Right lung (tissue), 10 donors: ENCODE measurements at places on chromosomes 11 and 22.

GRCh38 chr22:30909306-30909705, 59.3 kb downstream of the MORC2 start:
- DNase-seq: no peak

DNA sequence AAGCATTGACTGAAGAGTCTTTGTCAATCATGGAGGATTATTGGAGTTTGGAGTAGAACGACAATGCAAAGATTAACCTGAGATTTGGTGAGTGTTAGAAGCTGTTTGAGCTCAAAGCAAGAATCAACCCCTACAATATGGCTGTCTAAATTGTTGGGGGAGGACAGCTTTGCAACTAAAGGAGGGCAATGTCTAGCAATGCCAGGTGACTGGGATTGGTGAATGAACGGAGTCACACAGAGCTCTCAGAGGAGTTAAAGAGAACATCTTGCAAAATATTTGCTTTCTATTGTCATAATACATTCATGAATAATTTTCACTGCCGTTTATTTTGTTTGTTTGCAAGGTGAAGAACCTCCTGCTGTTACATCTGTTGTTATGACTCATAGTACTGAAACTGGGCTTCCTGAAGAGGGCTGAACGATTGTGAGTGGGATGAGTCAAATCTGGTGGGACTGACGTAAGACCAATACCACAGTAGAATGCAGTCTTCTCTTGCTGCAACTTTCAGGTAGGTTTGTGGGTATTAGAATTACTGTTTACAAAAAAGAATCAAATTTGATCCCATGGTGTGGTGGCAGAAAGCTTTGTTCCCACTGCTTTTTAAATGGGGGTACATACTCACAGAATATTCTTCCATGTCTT, 281.9 kb downstream of the CADM1 start:
- DNase-seq: no peak

GRCh38 chr11:11641581-11641980, 19.8 kb upstream of the GALNT18 start:
- DNase-seq: no peak

GRCh38 chr22:17407643-17408042, 38.4 kb downstream of the CECR2 start:
- DNase-seq: no peak

- DNase-seq: no peak
Observed at GRCh38 chr22:30077279-30077880, 2.9 kb upstream of the HORMAD2 start.

DNA sequence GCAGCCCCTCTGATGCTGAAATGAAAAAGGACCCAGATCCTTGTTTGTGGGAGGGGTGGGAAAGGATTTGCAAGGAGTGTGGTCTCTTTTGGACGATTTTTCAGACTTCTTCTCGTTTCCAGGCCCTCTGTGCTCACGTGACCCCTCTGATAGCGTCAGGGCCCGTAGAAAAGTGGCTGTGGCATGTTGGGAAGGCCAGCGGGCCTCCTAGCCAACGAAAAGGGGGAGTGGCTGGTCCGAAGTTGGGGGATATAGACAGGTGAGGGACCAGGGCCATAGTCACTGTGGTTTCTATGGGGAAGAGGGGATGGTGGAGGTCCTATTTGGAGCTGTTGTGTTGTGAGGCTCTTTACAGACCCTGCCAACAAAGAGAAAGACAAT, 6.6 kb downstream of the PARVB start:
- no peak for DNase-seq

- peak; percentile 75 for DNase-seq
Observed at GRCh38 chr22:26589845-26590736, at the start of gene TPST2. TSS of gene TPST2 (minus strand) at chr22:26590132. CDS start at chr22:26541630, 48,502 bp downstream.

- DNase-seq: no peak
Observed at GRCh38 chr11:76648061-76648460, 22.5 kb downstream of the LRRC32 start.

GRCh38 chr11:95556342-95557163, 233.0 kb downstream of the FAM76B start:
- DNase-seq: peak; percentile 87
